Neural crest cell (in vitro differentiated cells): ENCODE measurements at places on chromosomes 5 and 9.

- peak; percentile 55 for DNase-seq
Measured at GRCh38 chr9:101119206-101119819, 90.8 kb downstream of the PLPPR1 start.

DNA sequence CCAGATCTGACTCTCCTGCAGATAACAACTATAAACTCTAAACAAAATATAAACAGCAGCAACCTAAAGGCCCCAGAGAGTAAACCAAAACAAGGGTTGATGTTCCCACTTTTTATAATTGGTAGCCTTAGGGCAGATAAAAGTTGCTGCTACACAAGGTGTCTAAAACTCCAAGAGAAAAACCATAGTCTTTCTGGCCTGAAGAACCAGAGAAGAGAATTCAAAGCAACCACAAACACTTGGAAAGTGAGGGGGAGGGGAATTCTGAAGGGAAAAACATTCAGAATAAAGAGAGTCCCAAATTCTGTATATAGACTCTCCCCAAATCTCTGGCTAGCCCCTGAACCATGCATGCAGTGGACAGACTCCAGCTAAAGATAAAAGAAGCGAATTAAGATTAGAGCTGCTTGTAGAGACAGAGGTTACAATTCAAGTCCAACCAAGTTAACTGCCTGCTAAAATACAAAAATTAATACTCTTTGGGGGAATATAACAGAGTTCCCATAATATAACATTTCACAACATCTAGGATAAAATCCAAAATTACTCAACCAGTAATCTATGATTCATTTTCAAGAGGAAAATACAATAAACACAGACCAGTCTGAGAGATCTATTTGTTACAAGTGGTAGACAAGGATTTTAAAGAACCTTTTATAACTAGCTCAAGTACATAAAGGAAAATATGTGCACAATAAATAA lies 37.5 kb upstream of the RGMB start:
- no peak for DNase-seq

- no peak for DNase-seq
Measured at GRCh38 chr5:126613941-126614592, 13.3 kb downstream of the PHAX start.

GRCh38 chr5:69498384-69498783 lies 5.8 kb downstream of the OCLN start:
- DNase-seq: no peak

DNA sequence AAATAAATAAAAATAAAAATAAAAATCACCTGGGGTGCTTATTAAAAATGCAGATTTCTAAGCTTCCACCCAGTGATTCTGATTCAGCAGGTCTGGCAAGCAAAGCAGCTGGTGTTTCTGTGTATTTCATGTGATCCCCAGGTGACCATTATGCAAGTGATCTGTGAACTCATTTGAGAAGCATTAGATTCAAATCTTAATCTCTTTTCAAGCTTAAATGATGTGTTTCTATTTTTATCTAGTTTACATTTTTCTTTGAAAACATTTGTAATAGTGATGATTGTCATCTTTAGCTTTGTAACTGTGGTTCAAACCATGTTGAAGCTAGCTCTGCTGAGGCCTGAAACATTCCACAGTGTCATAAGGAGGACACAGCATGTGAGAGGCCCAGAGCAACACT lies 804.8 kb upstream of the ZNF608 start:
- DNase-seq: no peak

DNA sequence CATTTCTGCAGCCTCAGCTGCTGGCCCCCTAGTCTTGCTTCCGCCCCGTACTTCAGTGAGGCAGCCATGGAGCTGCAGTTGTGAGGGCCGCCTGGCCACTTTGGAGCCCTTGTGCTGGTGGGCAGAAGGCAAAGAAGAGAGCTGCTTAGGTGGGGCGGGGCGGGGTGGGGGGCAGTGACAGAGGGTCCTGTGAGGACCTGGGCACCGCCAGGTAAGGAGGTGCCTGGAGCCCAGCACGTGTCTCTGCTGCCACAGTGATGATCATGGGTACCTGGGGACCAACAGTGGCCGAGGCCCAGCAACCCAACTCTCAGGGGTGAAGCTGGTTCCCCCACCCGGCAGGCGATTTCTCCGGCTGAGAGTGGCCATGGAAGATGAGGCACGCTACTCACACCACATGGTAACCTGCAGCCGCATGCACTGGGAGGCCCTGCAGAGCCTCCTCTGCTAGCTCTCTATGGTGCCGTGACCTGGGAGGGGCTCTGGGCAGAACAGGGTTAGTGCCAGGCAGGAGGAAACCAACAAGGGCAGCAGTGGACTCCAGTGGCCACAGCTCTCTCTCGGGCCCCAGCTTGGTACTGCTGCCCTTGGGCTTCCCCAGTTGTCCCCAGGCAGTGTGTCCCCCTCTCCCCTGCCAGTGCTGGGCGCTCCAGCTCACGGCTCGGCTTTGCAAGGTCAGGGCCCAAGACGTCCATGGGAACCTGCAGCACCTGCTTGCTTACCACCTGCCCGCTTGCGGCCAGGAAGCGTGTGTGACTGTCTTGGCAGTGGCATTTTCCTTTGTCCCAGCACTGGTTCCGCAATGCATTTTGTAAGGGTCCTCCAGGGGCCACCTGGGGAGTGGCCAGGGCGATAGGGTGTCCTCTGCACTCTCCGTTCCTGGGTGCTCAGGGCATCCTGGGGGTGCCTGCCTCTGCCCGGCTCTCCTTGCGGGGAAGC lies 24.0 kb downstream of the NDUFS6 start:
- no peak for DNase-seq

- DNase-seq: no peak
Measured at GRCh38 chr5:94081088-94081487, 339.7 kb upstream of the POU5F2 start.

GRCh38 chr5:38448568-38449350 lies 107.7 kb downstream of the LIFR start:
- no peak for DNase-seq

- DNase-seq: no peak
Measured at GRCh38 chr5:91020065-91020800, 362.9 kb downstream of the ARRDC3 start.

DNA sequence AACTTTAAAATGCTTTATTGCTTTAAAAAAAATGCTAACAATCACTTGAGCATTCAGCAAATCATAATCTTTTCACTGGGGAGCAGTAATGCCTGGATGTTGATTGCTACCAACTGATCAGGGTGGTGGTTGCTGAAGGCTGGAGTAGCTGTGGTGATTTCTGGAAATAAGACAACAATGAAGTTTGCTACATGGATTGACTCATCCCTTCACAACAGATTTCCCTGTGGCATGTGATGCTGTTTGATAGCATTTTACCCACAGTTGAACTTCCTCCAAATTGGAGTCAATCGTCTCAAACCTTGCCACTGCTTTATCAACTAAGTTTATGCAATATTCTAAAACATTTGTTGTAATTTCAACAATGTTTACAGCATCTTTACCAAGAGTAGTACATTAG lies 83.3 kb downstream of the MLLT3 start:
- DNase-seq: no peak

DNA sequence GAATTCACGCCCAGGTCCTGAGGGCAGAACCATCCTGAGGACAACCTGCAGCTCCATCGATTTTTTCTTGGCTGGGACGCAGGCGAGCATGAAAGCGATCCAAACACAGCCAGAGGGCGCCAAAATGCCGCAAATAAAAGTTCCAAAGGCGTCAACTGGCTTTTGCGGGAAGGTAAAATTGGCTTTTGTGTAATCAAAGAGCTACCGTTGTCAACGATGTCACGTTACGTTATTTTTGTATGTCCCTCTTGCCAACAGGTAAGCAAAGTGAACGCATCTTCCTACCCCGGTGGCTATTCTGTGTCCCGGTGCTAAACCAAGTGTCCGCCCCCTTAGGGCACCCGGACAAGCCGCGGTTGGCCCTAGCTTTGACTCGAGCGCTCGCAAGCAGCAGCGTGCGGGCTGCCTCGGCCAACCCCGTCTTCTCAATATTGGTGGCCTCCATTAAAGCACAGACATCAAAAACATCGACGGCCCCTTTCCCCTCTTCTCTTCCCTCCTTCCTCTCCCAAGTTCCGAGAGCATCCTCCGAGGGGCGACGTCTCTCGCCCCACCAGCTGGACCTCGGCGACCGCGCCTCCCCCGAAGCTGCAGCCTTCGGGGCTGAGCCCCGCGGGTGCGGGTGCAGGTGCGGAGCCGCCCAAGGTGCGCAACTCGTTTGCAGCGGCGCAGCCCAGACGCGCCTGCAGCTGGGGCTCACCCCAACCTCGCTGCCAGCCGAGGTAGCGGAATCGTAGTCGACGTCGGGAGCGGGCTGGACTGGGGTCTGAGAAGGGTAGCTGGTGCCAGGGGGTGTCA lies 1.1 kb upstream of the BASP1 start:
- peak; percentile 81 for DNase-seq

GRCh38 chr9:97930972-97931371 lies 7.0 kb downstream of the HEMGN start:
- DNase-seq: no peak

DNA sequence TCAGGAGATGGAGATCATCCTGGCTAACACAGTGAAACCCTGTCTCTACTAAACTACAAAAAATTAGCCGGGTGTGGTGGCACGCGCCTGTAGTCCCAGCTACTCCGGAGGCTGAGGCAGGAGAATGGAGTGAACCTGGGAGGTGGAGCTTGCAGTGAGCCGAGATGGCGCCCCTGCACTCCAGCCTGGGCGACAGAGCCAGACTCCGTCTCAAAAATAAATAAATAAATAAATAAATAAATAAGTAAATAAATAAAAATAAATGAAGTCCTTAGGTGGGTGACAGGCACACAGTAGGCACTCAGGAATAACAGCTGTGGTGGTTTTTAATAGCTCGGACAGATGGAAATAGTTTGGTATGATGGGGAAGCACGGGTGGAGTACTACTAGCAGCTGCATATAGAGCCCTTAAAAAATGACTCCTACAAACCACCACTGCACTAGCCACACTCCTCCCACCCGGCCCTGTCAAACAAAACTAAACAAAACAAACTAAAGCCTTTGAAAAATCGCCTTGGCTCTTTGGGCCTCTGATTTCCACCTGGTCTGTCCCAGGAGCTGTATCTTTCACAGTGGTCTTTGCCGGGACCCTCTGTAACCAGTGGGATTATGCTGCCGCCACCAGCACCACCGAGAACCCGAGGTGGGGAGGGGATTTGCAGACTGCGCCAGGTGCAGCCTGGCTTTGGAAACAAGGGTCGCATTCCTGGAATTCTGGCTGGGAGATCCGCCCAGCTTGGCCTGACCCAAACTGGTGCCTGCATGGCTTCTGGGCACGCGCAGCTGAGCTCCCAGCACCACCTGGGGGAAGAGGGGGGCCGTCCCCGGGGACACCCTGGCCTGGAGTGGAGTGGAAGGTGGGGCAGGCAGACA lies 5.1 kb upstream of the WDR5 start:
- DNase-seq: no peak

- DNase-seq: no peak
Measured at GRCh38 chr5:128870373-128870772, 94.9 kb upstream of the SLC27A6 start.

GRCh38 chr5:10685115-10685521 lies 75.9 kb downstream of the DAP start:
- DNase-seq: no peak

DNA sequence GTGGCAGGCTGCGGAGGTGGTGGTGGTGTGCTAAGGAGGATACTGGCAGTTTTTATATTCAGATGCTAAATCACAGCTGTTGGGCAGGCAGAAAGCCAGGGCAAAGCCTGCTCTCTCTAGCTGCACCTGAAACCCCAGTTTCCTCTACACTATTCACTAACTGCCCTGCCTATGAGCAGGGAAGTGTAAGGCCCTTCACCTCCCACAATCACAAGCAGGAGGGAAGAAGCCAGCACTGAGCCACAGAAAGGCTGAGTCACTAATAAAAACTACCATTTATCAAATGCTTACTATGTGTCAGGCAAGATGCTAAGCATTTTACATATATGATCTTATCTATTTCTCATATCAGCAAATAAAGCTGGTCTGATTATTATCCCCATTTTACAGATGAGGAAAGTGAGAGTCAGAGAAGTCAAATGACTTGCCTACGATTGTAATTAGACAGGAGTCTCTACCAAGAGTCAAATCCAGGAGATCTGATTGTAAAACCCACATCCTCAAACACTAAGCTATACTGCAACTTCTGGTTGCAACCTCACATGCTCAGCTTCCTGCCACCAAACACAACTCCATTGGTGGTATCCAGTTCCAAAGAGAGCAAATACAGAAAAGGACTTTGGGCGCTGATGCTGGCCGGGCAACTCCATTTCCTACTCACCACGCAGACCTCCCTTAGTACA lies 17.7 kb upstream of the IL6ST start:
- DNase-seq: no peak
